Left lung (tissue), 14 donors: ENCODE measurements at places on chromosomes 1 and 21. TPM values are rescaled to one million over a fixed set of nuclear protein-coding genes. Genes with fewer than 3 reads are reported as not detected.

DNA sequence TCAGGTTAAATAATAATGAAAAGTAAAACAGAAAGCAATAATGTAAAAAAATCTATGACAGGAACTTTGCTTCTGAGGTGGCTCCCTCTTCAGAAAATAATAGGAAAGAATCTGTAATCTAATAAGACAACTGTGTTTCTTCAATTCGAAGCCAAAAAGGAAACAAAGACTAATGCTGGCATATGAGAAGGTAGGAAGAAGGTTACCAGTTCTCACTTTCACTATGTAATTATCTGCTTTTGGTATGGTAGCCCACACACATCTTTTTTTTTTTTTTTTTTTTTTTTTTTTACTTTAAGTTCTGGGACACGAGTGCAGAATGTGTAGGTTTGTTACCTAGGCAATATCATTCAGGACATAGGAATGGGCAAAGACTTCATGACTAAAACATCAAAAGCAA, 47.1 kb downstream of the COP1 start:
- H3K4me1 ChIP-seq: no peaks in the 10 kb centered on the region
- H3K36me3 ChIP-seq: peaks cover 51% of the 10 kb centered on the region
- no peak overlapping the region for H3K4me3 ChIP-seq
- DNase-seq: no peak

The AK5 gene
- total RNA-seq: 0.29 TPM

DNA sequence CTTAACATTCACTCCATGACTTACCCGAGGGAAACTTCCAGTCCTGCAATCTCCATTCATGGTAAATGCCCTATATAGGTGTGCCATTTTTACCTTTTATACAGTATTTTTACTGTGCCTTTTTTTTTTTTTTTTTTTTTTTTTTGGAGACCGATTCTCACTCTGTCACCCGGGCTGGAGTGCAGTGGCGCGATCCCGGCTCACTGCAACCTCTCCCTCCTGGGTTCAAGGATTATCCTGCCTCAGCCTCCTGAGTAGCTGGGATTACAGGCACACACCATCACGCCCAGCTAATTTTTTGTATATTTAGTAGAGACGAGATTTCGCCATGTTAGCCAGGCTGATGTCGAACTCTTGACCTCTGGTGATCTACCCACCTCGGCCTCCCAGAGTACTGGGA, 124.4 kb upstream of the PLPPR4 start:
- H3K36me3 ChIP-seq: no peaks in the 10 kb centered on the region
- H3K4me3 ChIP-seq: no peak overlapping the region
- H3K4me1 ChIP-seq: no peaks in the 10 kb centered on the region
- no peak overlapping the region for H3K27ac ChIP-seq
- DNase-seq: no peak
- H3K27me3 ChIP-seq: no peaks in the 10 kb centered on the region

The GNAT2 gene
- not detected for total RNA-seq

The NPR1 gene
- total RNA-seq: 45.2 TPM
